ENCODE measurements at places on chromosomes 11 and 22.

DNA sequence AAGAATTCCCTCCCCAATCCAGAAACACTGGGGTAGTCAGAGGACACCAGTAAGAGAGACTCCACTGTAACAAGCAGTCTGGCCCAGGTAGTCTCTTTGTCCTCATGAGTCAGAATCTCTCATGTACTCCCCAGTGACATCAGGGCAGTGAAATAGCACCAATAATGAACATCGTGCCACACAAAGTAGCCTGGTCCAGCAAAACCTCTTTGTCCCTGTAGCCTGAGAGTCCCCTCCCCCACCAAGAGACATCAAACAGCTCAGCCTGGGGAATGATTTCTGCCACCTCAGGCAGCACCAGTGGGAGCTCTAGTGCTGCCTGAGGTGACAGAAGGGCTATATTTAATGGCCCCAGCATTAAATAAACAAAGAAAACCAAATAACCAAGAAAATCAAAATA, 88.1 kb downstream of the SBF2 start:
- no peak for DNase-seq

- DNase-seq, result no peak
These were observed 50.3 kb downstream of the FAM76B start for GRCh38 chr11:95739108-95739938.

DNA sequence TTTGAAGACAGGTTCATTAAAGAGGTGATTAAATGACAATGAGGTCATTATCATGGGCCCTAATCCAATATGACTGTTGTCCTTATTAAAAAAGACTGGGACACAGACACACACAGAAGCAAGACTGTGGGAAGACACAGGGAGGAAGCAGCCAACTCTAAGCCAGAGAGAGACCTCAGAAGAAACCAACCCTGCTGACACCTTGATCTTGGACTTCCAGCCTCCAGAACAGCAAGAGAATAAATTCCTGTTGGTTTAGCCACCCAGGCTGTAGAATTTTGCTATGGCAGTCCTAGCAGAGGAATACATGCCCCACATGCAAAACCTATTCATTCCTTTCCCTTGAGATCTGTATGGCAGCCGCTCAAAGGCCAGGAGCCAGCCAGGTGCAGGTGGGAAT, 35.6 kb upstream of the CACNG2 start:
- DNase-seq, result no peak

- DNase-seq, result no peak
These were observed 37.9 kb downstream of the CELF1 start for GRCh38 chr11:47514825-47515647.

DNA sequence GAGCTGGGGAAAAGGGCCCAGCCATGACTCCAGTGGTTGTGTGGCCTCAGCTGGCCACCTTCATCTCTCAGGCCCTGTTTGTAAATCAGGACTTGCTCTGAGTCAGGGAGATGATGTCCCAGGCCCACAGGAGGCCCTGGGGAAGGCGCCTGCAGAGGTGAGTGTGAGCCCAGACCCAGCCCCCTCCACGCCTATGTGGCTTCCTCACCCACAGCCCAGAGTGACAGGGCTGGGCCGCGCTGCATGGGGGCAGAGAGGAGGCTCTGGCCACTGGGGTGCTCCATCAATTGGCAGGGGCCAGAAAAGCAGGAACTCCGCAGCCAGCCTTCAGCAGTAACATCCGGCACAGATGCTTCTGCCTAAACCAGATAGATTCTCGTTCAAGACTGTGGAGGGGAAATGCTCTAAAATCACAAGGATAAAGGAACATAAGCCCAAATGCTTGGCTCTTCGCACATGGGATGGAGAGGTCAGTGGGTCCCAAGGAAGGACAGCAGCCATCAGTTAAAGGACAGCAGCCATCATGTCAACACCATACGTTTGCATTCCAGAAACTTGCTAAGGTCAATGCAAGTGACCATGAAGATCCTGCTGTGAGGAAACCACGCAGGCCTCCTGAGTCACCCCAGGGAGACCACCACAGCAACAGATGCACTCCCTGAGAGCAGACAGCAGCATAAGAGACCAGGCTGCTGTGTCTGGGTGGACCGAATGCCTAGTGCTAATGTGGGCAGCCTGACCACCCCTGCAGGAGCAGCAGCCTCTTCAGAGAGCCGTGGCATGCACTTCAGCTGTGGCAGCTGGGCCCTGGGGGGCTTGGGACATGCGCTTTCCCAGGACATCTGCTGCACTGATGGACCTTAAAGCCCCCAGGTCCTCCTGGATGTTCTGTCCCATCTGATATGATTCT, 28.3 kb downstream of the OSBPL5 start:
- no peak for DNase-seq

- no peak for DNase-seq
These were observed 30.3 kb downstream of the CHEK2 start for GRCh38 chr22:28711341-28711740.

- DNase-seq, result no peak
These were observed 31.1 kb downstream of the SDHAF2 start for GRCh38 chr11:61460986-61461385.

DNA sequence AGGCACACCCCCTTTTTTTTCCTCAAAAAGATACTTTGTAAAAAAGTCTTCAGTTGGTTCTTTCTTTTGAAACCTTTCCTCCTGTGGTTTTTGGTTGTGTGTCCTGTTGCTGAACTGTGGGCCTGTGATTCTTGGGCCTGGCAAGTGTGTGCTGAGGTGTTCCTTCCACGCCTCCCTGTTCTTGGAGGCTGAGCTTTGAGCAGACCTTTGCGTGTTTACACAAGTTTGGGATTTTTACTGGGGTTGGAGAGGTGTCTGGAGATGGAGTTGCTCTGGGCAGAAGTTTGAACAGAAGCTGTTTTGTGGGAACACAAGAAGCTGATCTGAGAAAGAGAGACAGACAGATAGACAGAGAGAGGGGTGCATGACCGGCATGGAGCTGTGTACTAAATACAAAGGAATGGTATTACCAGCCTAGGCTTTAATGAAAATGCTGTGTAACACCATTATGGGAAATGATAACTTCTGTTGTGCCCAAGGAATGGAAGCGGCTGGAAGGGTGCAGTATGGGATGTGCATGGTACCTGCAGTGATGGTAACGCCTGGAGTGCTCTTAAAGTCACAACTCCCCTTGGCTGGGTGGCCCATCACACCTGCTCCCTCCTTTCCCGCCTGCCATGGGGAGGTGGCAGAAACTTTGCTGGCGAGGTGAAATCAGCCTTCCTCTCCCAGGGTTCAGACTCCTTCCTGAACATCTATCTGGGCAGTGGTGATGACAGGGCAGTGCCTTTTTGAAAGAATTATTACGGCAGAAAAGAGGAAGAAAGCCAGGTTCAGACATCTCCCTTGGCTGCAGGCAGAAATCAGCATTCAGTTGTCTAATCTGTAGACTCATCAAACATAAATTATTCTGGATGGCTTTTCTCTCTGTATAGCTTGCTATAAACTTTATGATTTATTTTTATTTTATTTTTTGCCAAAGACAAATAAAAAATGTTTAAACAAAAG, 70.4 kb downstream of the LDLRAD3 start:
- DNase-seq, result no peak

GRCh38 chr11:123740787-123741158, 687 bp downstream of the ZNF202 start:
- DNase-seq, result no peak

DNA sequence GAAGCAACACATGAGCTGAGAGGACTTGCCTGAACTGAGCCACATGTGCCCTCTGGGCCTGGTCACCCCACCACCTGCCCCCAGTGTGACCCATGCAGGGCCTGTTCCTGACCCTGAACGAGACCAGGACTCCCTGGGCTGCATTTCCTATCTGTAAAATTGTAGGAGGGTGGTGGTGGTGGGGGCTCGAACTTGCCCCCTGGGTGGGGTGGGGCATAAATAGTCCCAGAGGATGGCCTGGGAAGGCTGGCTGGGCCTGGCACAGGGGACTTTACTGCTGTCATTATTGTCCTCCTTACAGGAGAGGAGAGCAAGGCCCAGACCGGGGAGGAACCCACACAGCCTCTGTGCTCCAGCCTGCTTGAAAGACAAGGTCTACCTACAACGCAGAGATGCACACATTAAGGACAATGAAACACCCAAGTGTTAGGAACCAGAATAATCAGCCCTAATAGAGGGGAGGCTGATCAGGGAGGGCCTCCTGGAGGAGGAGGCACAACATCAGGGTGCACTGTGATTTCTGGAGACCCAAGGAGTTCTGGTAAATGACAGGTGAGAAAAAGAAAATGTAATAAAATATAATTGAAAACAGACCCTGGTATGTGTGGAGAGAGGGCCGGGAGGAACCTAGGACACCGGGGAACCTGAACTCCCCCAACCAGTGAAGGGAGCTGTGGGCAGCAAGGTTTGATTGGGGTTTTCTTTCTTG, 2.8 kb upstream of the AIFM3 start:
- DNase-seq, result no peak

GRCh38 chr11:82703796-82704195, 29.9 kb downstream of the FAM181B start:
- DNase-seq, result no peak

GRCh38 chr11:11243590-11244469, 109.2 kb downstream of the CSNK2A3 start:
- DNase-seq, result no peak

DNA sequence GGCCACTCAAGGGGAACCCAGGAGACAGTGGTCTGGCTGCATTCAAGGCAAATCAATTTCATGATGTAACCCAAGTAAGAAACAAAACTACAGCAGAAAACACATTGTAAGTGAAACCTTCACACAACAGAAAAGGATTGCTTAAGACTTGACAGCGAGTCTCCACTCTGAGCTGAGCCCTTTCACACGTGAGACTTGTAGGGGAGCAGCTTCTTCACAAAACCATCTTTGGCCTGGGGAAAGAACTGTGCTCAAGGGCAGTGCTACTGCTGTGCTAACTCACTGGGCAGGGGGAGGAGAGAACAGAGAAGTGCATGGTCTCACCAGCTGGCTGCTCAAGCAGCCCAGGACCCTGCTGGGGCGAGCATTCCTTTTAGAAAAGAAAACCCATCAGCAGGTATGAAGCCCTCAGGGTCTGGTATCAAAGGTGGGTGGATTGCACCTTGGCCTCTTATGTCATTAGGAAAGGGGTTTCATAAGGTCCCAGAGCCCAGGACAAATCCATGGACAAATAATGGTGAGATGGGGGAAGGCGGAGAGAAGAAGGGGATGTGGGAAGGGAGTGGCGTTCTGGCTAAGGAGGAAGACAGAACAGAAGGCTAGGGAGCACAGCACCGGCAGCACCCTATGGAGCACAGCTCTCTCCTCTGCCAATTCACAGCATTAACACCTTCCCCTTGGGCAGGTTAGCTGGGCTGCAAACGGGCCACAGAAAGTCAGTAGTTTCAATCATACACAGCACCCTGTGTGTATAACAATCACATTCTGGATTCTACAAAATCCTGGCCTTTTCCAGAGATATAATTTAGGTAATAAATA, 20.6 kb upstream of the RAPSN start:
- no peak for DNase-seq

GRCh38 chr11:71247551-71248250, 4.7 kb downstream of the SHANK2 start:
- DNase-seq, result no peak

GRCh38 chr11:20594274-20595061, 4.9 kb upstream of the SLC6A5 start:
- no peak for DNase-seq

GRCh38 chr11:66327171-66328030, 8.8 kb downstream of the RIN1 start:
- DNase-seq, result peak; percentile 17

GRCh38 chr11:59728154-59728553, 14.5 kb upstream of the OR10V1 start:
- DNase-seq, result no peak

DNA sequence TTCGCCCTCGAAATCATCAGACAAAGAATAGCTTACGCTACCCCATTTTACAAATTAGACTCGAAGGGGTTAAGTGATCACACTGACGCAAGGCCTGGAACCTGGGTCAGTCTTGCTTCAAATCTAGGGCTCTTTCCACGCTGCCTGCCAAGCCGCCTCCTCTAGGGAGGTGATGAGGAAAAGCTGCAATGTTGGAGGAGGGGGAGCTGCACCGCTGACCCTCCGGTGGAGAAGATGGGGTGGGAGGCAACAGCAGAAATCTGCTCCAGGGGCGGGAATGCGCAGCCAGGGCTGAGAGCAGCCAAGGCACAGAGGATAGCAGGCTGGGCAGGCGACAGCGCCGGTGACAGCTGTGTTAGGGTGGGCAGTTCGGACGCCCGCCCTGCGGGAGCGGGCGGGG, 595 bp downstream of the SYVN1 start:
- no peak for DNase-seq

GRCh38 chr11:78995171-78995570, 420.5 kb upstream of the NARS2 start:
- no peak for DNase-seq

- no peak for DNase-seq
These were observed 1.7 kb downstream of the PHF21A start for GRCh38 chr11:46119352-46120216.

DNA sequence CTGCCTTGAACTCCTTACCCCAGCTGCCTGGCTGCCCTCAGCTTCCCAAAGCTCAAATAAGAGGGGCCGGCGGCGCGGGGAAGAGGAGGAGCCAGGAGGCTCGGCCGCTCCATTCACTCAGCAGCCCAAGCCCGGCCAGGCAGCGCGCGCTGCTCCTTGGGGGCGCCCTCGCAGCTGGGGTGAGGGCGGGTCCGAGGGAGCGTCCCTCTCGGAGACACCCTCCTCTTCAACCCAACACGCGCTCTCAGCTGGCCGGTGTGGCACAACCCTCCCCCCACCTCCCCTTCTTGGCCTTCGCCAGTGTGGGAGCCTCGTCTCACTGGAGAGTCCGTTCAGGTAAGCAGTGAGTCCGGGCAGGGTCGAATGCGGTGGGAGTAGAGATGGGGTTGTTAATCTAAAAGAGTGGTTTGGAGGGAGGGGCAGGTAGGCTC, at the start of gene WT1:
WT1 (minus strand) TSS at position 29 of the 431 bp plus-strand sequence.
- no peak for DNase-seq

DNA sequence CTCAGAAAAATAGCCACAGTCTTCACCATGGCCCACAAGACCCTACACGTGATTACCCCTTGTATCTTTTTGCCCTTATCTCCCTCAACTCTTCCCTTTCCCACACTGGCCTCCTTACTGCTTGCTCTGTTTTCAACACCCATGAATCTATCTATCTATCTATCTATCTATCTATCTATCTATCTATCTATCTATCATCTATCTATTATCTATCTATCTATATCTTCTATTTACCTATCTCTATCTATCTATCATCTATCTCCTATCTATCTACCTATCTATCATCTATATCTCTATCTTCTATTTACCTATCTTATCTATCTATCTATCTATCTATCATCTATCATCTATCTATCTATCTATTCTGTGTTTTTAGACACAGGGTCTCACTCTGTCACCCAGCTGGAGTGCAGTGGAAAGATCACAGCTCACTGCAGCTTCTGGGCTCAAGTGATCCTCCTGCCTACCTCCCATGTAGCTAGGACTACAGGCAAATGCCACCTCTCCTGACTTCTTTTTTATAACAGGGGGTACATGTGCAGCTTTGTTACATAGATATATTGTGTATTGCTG, 54.2 kb downstream of the CNTF start:
- DNase-seq, result no peak

DNA sequence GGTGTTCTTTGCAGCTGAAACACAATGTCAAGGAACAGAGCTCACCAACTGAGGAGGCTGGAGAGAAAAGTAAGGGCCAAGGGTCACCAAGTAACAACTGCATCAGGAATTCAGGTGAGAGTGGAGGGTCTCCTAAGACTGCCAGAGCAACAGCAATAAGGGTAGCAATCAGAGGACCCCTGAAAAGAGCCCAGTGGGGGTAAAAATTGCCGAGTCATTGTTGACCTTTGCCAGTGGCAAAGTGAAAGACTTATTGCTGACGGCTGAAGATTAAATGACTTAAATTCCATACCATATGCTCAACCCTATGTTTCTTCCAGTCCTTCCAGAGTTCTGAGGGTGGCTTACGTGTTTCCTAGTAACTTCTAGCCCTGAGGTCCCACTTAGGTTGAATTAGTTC, 51.9 kb upstream of the ARHGAP42 start:
- no peak for DNase-seq

- DNase-seq, result no peak
These were observed 106.7 kb upstream of the OR9G4 start for GRCh38 chr11:56855217-56855616.
